Activated T-cell treated with anti-CD3 and anti-CD28 coated beads, Interleukin-2, amount 50 U/mL, for 48 hours (primary cell): ENCODE measurements at places on chromosomes 7 and 10.

DNA sequence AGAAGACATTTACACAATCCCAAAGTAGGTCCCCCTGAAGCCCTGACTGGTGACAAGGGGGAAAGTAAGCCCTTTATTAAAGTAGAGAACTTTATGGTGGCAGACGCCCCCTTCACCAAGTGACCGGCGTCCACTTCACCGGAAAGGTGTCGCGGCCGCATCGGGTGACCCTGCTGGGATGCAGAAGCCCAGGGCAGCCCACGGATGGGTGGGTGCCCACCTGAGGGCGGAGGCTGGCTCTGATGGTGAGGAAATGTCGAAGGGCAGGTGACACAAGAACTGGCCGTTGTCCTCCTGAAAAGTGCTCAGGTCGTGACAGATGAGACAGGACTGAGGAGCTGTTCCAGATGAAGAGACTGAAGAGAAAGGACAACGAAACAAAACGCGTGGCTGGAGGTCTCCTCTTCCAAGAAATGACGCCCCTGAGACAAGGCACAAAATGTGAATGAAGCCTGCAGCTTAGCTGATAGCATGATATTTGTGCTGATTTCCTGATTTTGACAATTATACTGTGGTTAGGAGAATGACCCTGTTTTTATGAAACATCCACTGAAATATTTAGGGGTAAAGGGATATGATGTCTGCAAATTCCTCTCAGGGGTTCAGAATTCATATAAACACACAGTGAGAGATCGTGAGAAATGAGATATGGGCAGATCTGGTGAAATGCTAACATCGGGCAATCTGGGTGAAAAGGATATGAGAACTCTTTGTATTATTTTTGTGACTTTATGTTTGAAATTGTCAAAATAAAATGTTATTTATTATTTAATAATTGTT is 123.9 kb downstream of the PRKAG2 start:
- no peak for DNase-seq

DNA sequence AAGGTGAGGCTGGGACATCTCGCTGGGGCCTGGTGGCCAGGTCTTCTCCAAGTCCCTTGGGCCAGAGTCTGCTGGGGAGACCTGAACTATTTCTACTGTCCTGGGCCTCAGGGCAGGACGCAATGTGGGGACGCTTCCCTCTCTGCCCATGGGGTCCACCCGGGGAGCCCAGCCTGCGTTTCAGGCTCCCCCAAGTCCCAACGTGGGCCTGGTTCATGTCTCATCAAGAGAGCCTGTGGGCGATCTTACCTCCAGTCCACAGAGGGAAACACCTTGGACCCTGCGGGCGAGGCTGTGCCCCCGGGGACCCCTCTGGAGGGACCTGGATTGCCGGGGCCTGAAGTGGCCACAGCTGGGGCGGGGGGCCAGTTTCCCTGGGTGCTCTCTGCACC is 91.7 kb downstream of the DNAJB6 start:
- DNase-seq: no peak

DNA sequence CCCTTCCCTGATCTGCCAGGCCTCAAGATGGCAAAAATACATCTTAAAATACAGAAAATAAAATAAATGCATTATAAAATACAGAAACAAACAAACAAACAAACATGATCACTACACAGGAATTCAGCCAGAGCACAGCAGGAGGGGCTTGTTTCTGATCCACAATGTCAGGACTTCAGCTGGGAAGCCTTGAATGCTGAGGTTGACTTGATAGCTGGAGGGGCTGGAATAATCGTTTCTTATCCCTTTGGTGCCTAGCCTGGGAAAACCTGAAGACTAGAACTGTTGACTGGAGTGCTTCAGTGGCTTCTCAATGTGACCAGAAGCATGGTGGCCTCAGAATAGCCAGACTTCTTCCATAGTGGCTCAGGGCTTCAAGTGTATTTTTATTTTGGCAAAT is 9.2 kb upstream of the MARVELD1 start:
- no peak for DNase-seq

DNA sequence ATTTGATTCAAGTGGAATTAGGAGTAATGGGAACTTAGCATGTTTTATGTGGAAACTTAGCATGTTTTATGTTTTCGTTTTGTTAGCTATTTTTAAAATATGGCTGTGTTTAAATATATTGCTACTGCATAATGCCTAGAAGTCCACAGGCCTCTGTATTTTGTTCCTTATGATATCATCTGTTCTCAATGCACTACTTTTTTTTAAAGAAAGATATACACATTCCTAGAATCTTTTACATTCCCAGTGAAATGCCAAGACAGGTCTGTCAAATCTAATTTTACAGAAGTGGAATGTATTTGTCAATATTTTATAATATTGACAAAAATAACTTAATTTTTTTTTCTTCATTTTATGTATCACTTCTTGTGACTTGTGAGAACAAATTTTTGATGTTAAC is 51.6 kb downstream of the ST7 start:
- DNase-seq: no peak

DNA sequence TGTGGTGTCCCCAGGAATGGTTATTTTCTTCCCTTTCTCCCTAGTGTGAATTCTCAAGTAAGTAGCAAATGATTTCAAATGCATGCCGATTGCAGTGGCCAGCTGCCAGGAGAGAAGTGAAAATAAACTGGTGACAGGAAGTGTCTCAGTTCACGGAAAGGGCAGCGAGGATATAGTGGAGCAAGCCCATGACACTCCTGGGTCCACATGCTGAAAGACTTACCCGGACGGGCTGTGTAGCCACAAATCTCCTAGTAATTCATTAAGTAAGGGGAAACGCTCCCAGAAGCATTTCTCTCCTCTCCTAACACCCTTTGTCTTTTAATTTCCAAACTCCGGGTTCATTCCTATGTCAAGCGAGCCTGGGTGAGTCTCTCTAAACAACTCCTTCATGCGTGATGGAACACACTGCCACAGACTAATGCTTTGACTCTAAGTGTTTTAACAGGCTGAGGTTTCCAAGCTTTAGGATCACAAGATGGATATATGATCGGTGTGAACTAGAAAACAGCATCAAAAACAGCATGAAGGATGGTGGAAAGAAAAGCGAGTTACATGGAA is 125.6 kb downstream of the CYP26A1 start:
- DNase-seq: no peak

DNA sequence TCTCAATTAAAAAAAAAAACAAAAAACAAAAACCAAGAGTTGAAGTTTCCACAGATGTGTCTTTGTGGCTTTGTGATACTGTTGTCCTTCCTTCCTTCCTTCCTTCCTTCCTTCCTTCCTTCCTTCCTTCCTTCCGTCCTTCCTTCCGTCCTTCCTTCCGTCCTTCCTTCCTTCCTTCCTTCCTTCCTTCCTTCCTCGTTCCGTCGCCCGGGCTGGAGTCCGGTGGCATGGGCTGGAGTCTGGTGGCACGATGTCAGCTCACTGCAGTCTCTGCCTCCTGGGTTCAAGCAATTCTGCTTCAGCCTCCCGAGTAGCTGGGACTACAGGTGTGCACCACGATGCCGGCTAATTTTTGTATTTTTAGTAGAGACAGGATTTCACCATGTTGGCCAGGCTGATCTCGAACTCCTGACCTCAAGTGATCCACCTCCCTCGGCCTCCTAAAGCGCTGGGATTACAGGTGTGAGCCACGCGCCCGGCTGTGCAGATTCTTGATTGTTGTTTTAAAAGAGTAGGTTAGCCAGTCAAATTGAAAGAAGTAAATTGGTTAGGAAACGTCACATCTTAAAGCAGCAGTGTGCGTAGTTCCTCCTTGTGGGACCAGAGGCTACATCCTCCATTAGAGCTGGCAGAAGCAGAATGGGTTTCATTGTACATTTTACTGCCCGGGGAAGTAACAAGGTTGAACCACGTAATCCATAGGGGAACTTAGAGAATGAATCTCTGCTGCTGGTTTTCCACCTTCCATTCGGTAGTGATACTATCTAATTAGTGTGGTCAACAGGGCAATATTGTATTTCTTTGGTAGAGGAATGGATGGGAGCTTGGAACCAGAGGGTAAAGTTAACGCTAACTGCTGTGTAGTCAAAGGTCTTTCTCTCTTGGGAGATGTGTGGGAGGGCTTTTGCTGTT is 20.6 kb downstream of the DNAJB6 start:
- DNase-seq: no peak

DNA sequence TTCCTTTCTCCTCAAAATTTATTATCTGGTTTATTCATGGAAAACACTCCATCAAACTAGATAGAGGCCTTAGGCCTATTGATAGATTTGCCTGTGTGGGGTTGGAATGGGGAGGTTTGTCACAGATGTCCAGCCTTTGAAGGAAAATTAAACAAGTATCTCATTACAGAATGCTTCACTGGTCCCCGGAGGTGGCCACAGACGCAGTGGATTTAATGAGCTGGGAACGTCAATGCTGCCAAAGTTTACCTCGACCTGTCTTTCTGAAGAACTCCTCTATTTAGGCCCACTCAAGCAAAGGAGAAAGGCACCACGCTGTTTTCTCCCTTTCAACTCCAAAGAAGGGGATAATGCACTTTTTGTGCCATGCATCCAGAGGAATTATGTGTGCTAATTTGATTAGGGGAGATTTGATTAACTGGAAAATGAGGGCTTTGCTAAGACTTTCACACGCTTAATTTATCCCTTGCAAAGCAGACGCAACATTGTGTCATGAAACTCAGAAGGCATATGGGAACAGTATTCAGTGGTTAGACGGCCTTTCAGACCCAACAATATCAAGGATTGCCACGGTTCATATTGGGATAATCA is 558.8 kb upstream of the GALNT17 start:
- no peak for DNase-seq

DNA sequence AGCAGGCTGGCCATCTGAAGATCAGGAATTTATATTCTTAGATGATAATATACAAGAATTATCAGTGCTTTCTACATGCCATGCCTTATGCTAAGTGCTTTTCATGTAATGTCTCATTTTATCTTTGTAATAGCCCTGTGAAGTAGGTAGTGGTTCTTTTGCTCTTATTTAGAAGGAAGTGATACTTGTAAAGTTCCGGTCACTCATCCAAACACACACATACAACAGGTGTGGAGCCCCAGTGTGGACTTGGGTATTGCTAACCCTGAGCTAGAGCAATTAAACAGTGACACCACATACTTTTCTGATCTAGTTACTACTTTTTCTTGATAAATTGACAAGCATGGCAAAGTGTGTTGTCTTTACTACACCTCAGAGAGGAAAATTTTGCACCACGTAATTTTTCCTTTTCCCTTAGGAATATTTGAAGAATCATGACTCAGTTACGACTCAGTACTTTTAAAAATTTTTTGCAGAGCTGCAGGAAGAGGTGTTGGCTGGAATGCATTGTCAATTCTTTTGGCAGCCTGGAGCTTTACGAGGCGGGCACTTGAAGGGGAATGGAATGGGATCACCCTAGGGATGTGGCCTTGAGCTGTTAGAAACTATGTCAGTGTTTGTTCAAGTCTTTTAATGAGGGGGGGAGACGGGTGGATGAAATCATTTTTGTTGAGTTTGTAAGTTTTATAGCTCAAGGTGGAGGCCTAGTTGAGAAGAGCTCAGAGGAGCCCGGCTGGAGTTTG is 212.5 kb upstream of the CELF2 start:
- DNase-seq: no peak

DNA sequence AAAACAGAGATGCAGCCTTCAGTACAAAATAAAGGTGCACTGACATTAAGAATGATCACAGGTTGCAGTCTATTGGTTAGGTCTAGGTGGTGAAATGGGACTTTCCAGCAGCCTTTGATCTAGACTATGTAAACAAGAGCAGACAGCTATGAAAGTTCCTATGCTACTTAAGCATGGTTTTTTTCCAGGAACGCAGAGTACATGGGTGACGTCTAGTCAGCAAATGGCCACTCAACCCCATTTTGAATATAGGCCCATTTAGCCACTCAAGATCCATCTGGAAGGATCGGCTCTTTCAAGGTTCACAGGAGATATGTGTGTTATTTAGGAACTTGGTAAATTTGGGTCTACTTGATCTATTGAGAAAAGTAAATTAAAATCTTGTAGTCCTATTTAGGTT is 1424.6 kb upstream of the LRRTM3 start:
- DNase-seq: no peak
